ENCODE measurements at places on chromosomes 4 and X. TPM values are rescaled to one million over a fixed set of nuclear protein-coding genes. Genes with fewer than 3 reads are reported as not detected.
A peak's percentile ranks its signal among the peaks of the same experiment; 100 is the strongest.

Gene NAA10
- 139 TPM for total RNA-seq

Gene UTP14A
- 43.1 TPM for total RNA-seq

Gene TMEM131L
- 8.8 TPM for total RNA-seq

Gene CENPVL1
- not detected for total RNA-seq

DNA sequence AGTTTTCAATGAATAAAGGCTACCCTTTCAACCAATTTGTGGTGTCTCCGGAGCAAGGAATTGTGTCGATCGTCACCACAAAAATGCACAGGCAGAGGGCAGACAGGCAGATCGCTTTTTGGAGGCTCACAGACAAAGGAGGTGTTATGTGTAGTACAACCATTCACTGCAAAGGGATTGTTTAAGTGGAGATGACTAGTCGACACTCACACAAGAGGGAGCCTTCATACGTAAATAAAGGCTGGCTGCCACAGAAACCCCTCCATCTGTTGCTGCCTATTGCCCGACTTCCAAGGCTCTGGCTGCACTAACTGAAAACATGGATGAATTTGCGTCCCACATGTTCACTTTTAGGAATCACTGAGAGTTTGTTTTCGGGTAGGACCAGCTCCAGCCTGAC lies 281.1 kb downstream of the NKX6-1 start:
- H3K27me3 ChIP-seq, result peaks cover 19% of the 10 kb centered on the region
- no peak overlapping the region for H3K4me3 ChIP-seq
- no peaks in the 10 kb centered on the region for H3K4me1 ChIP-seq
- no peaks in the 10 kb centered on the region for H3K36me3 ChIP-seq

GRCh38 chrX:136555694-136556093 lies 23.7 kb downstream of the VGLL1 start:
- no peak overlapping the region for H3K27ac ChIP-seq
- no peak overlapping the region for H3K4me3 ChIP-seq
- H3K27me3 ChIP-seq, result no peaks in the 10 kb centered on the region
- DNase-seq, result no peak
- no peaks in the 10 kb centered on the region for H3K4me1 ChIP-seq

GRCh38 chrX:110568441-110568840 lies 209.8 kb downstream of the RTL9 start:
- H3K27ac ChIP-seq, result no peak overlapping the region
- peaks cover 10% of the 10 kb centered on the region for H3K4me1 ChIP-seq
- H3K27me3 ChIP-seq, result no peaks in the 10 kb centered on the region
- no peak overlapping the region for H3K4me3 ChIP-seq
- no peak for DNase-seq

DNA sequence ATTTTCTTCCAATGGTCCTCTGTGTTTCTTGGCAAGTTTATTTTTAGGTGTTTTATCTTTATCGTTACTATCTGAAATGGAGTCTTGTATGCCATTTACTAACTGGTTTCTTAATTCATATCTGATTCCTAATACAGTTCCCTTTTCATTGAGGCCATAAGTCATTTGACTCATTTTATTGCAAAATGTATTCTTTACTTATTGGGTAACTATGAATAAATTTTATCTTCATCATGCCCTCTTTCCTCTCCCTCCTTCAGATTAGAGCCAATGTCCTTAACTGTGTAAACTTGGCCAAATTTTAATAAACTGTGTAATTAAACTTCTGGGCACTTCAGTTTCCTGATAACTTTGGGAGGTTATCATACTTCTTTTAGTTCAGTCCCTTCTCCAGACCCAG lies 19.3 kb upstream of the MSMO1 start:
- no peak for DNase-seq
- no peak overlapping the region for H3K27ac ChIP-seq
- no peaks in the 10 kb centered on the region for H3K27me3 ChIP-seq
- H3K36me3 ChIP-seq, result no peaks in the 10 kb centered on the region
- H3K4me3 ChIP-seq, result no peak overlapping the region

DNA sequence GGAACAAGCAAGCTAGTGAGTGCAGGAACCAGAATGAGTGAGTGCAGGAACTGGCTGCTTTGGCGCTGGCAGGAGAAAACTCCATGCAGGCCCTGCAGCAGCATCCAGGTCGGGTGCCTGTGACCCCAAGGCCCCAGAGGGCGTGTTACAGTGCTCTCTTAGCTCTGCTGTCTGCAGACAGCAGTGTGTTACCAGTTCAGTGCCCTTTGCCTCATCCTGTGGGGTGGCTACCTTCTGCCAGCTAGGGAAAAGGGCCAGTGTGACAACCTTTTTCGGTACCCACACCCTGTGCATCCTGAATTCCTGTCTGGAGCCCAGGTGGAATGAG lies 202.3 kb upstream of the SMIM31 start:
- no peak overlapping the region for H3K27ac ChIP-seq
- no peaks in the 10 kb centered on the region for H3K27me3 ChIP-seq
- no peaks in the 10 kb centered on the region for H3K36me3 ChIP-seq
- no peak for DNase-seq

DNA sequence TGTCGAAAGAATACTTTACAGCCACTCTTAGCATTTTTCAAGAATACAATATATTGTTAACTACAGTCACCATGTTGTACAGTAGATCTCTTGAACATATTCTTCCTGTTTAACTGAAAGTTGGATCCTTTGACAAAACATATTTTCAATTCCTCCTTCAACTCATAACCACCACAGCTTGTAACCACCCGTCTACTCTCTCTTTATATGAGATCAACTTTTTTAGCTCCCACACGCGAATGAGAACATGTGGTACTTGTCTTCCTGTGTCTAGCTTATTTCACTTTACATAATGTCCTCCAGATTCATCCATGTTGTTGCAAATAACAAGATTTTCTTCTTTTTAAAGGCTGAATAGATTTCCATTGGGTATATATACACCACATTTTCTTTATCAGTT lies 338.3 kb upstream of the IGFBP7 start:
- no peak overlapping the region for H3K4me3 ChIP-seq
- H3K36me3 ChIP-seq, result no peaks in the 10 kb centered on the region
- DNase-seq, result no peak
- peaks cover 20% of the 10 kb centered on the region for H3K27me3 ChIP-seq
- no peak overlapping the region for H3K27ac ChIP-seq
- no peaks in the 10 kb centered on the region for H3K4me1 ChIP-seq

DNA sequence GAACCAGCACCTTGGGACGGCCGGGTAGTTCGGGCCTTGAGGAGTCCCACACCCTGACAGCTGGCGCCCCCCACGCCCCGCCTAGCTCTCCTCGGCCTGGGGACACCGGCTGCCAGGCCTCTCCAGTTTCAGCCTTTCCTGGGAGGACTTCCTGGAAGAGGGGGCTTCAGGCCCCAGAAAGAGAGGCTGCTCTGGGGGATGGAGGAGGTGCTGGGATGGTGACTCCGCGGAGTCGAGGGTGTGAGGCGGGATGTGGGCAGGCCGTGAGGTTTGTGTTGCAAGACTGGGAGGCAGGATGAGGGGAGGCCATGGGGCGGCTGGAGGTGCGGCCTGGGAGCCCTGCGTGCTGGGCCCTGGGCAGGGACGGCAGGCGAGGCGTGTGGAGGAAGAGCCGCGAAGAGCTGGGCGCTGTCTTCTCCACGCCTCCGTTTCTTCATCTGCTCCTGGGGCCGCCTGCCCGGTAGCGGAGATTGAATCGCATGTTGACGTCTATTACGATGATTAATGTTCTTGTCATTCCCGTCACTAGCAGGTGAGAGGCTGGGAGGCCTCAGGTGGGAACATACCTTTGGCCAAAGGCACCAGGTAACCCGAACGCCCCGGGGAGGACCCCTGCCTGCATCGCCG lies 918 bp upstream of the FGFRL1 start:
- peak overlapping the region; percentile 62 for H3K4me3 ChIP-seq
- DNase-seq, result peak; percentile 52
- H3K36me3 ChIP-seq, result peaks cover 41% of the 10 kb centered on the region
- H3K4me1 ChIP-seq, result peaks cover 12% of the 10 kb centered on the region
- H3K27ac ChIP-seq, result peak overlapping the region; percentile 56
- peaks cover 34% of the 10 kb centered on the region for H3K27me3 ChIP-seq

GRCh38 chrX:3940000-3940610 lies 226.7 kb upstream of the PRKX start:
- DNase-seq, result peak; percentile 57
- H3K27ac ChIP-seq, result peak overlapping the region; percentile 93
- H3K36me3 ChIP-seq, result peaks cover 9% of the 10 kb centered on the region

- DNase-seq, result no peak
- no peaks in the 10 kb centered on the region for H3K4me1 ChIP-seq
- no peak overlapping the region for H3K4me3 ChIP-seq
- no peaks in the 10 kb centered on the region for H3K27me3 ChIP-seq
- no peak overlapping the region for H3K27ac ChIP-seq
Observed at GRCh38 chr4:185589067-185589836, 53.9 kb upstream of the PDLIM3 start.

DNA sequence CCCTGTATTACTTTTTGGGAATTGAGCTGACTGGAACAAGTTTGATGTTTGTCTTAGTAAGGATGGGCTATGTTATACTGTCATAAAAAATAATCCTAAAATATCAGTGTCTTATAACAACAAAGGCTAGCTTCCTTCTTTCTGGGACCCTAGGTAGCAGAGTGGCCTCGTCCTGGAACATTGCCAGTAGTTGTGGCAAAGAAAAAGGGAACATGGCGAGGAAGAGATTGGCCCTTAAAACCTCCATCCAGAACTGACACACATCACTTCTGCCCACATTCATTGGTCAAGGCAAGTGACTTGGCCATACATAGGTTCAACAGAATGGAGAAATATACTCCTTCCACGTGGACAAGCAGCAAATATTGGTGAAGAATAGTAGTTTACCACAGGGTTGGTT lies 287.9 kb downstream of the PPP1R2C start:
- no peaks in the 10 kb centered on the region for H3K27me3 ChIP-seq
- no peak overlapping the region for H3K4me3 ChIP-seq
- no peaks in the 10 kb centered on the region for H3K36me3 ChIP-seq
- no peak overlapping the region for H3K27ac ChIP-seq

DNA sequence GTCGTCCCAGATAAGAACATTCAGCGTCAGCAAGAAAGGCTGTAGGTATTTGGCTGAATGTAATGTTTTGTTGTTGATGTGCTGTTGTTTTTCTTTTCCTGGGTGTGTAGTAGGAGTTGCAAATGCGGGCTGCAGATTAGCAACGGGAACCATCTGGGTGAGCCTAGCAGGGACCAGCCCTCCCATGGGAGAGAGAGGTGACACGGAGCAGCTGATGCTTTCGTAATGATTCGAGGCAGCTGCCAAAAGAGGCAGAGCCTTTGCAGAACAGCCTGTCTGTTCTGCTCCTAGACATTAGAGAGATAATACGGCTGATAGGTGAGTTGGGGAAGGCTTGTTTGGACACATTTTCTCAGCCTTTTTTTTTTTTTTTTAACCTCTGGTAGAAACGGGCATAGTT lies 25.3 kb downstream of the ARSF start:
- H3K4me1 ChIP-seq, result no peaks in the 10 kb centered on the region
- H3K27ac ChIP-seq, result no peak overlapping the region
- DNase-seq, result peak; percentile 11
- H3K36me3 ChIP-seq, result no peaks in the 10 kb centered on the region

Gene MAGEA1
- not detected for total RNA-seq

Gene NUDT10
- not detected for total RNA-seq

Gene PPP1R3F
- total RNA-seq, result 14.7 TPM

Gene HPGD
- total RNA-seq, result 4.5 TPM

Gene USP11
- 72.0 TPM for total RNA-seq

DNA sequence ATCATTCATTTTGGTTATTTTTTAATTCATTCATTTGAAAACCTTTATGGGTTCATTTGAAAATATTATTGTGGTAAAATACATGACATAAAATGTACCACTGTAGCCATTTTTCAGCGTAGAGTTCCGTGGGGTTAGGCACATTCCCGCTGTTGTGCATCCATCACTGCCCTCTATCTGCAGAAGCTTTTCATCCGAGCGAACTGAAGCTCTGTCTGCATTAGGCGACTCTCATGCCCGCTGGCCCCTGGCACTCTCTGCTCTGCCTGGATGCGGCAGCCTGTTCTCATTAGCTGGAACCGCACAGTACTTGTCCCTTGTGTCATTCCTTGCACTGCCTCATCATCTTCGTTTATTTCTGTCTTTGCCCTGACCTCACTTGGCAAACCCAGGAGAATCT lies 17.5 kb downstream of the CFAP99 start:
- DNase-seq, result no peak
- no peaks in the 10 kb centered on the region for H3K4me1 ChIP-seq
- no peak overlapping the region for H3K27ac ChIP-seq

- no peaks in the 10 kb centered on the region for H3K36me3 ChIP-seq
- no peak overlapping the region for H3K27ac ChIP-seq
- H3K4me3 ChIP-seq, result no peak overlapping the region
- H3K27me3 ChIP-seq, result no peaks in the 10 kb centered on the region
Observed at GRCh38 chr4:101540336-101540735, 193.0 kb upstream of the PPP3CA start.

- no peaks in the 10 kb centered on the region for H3K4me1 ChIP-seq
- no peak overlapping the region for H3K4me3 ChIP-seq
- peaks cover 25% of the 10 kb centered on the region for H3K27me3 ChIP-seq
- no peak overlapping the region for H3K27ac ChIP-seq
Observed at GRCh38 chrX:152725409-152725808, 8.1 kb downstream of the CSAG1 start.

GRCh38 chr4:108204518-108204917 lies 35.8 kb upstream of the LEF1 start:
- H3K4me1 ChIP-seq, result no peaks in the 10 kb centered on the region
- no peak overlapping the region for H3K4me3 ChIP-seq
- no peak overlapping the region for H3K27ac ChIP-seq
- peaks cover 15% of the 10 kb centered on the region for H3K27me3 ChIP-seq
- H3K36me3 ChIP-seq, result no peaks in the 10 kb centered on the region

Gene LAMP2
- total RNA-seq, result 120 TPM

- peaks cover 26% of the 10 kb centered on the region for H3K4me1 ChIP-seq
- DNase-seq, result no peak
- H3K4me3 ChIP-seq, result no peak overlapping the region
- no peaks in the 10 kb centered on the region for H3K36me3 ChIP-seq
- H3K27ac ChIP-seq, result no peak overlapping the region
Observed at GRCh38 chrX:154734061-154734781, 16.7 kb downstream of the GAB3 start.

Gene AWAT2
- not detected for total RNA-seq

- no peak for DNase-seq
- no peak overlapping the region for H3K4me3 ChIP-seq
- H3K36me3 ChIP-seq, result no peaks in the 10 kb centered on the region
- no peak overlapping the region for H3K27ac ChIP-seq
Observed at GRCh38 chr4:176478076-176478475, 158.3 kb downstream of the SPCS3 start.

GRCh38 chrX:114626323-114626722 lies 42.4 kb downstream of the HTR2C start:
- H3K4me3 ChIP-seq, result no peak overlapping the region
- no peaks in the 10 kb centered on the region for H3K36me3 ChIP-seq
- no peak overlapping the region for H3K27ac ChIP-seq
- no peaks in the 10 kb centered on the region for H3K27me3 ChIP-seq

Gene CT45A10
- total RNA-seq, result not detected

Gene SHISA3
- total RNA-seq, result not detected

Gene UBA6
- total RNA-seq, result 66.1 TPM

Gene SLC10A6
- not detected for total RNA-seq

Gene PWWP3B
- not detected for total RNA-seq

- no peak overlapping the region for H3K4me3 ChIP-seq
- no peak for DNase-seq
- H3K27ac ChIP-seq, result no peak overlapping the region
- no peaks in the 10 kb centered on the region for H3K4me1 ChIP-seq
Observed at GRCh38 chr4:175325230-175325629, 407.1 kb downstream of the ADAM29 start.
